Anterior cingulate cortex (tissue), 58 donors: ENCODE measurements at places on chromosomes 13 and 19.

GRCh38 chr19:33558856-33559255 is 37.3 kb upstream of the PEPD start:
- no peak for DNase-seq

DNA sequence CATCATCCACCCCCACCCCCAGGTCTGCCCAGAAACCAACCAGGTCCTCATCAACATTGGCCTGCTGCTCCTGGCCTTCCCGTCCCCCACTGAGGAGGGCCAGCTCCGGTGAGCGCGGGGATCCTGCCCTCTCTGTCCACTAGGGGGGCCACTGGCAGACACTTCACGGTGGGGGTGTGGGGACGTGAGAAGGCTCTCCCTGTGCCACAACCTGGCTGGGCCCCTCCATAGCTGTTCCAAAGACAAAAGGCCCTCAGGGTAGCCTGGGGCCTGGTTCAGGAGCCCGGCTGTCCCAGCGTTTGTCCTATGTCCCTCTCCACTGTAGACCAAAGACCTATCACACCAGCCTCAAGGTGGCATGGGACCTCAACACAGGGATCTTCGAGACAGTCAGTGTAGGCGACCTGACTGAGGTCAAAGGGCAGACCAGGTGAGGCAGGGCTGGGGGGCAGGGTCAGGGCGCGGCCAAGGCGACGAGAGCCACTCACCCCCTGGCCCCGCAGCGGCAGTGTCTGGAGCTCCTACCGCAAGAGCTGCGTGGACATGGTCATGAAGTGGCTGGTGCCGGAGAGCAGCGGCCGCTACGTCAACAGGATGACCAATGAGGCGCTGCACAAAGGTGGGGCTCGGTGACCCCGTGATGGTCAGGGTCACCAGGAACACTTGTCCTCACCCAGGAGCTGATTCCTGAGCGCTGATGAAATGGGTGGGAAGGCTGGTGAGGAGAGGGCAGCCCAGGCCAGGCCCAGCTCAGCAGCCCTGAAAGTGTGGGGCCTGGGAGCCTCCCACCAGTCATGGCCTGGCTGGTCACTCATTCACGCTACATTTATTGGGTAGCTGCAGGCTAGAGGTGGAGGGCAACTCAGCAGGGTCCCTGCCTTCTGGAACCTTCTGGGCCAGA is 7.9 kb downstream of the DCAF15 start:
- no peak for DNase-seq

- no peak for DNase-seq
Observed at GRCh38 chr19:3006075-3006767, 22.9 kb downstream of the TLE2 start.

DNA sequence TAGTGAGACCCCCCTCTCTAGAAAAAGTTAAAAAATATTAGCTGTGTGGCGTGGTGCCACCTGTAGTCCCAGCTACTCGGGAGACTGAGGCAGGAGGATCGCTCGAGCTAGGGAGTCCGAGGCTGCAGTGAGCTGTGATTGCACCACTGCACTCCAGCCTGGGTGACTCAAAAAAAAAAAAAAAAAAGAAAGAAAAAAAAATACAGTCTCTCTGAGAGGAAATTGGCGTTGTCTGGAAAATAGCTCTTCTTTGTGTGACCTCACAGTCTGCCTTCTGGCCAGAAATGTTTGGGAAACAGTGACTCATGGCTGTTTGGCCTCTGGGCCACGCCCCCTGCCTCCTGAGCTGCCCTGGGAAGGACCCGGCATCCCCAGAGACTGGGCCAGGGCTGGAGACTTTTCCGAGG is 10.7 kb downstream of the MARCHF2 start:
- no peak for DNase-seq

DNA sequence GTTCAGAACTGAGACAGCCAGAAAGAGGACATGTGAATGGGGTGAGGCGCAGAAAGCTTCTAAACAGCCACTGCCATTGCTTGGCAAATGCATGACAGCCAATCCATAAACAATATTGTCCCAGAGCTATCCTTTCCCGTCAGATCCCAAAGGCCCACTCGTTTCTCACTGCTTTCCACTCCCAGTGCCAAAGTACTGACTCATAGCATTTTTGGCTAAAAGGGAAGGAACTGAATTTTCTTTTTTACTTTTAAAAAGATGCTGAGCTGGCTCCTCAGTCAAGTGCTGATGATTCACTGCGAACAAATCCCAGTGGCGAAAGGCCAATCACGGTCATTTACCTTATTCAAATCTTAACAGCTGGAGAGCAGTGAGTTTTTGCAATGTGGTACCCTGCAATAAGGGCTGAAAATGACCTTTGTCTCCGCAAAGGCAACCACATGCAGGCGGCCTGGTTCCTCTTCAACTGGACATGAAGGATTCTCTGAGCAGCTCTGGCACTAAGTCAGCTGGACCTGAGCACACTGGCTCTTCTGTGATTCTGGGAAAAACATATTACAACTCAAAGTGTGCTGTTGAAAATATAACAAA is 151.7 kb downstream of the DCLK1 start:
- peak; percentile 30 for DNase-seq
